ENCODE measurements at places on chromosomes 12 and 14. TPM values are rescaled to one million over a fixed set of nuclear protein-coding genes. Genes with fewer than 3 reads are reported as not detected.

Gene LYSET
- 12.2 TPM for total RNA-seq

Gene GLIPR1L1
- not detected for total RNA-seq

Gene FAM234B
- 5.7 TPM for total RNA-seq

Gene CLEC14A
- total RNA-seq: not detected

Gene PLBD1
- total RNA-seq: not detected

Gene CLEC4C
- total RNA-seq: not detected

Gene PLEKHG3
- total RNA-seq: 1.0 TPM

Gene POTEG
- total RNA-seq: not detected

Gene CYP27B1
- 11.3 TPM for total RNA-seq

Gene COCH
- 1.9 TPM for total RNA-seq

Gene AKAP6
- 1.0 TPM for total RNA-seq

Gene LRRC43
- total RNA-seq: 1.6 TPM

Gene EPS8
- 2.7 TPM for total RNA-seq

Gene PZP
- not detected for total RNA-seq

Gene CCDC177
- not detected for total RNA-seq

Gene CLEC4E
- not detected for total RNA-seq

Gene DDHD1
- total RNA-seq: 53.7 TPM

Gene C12orf75
- total RNA-seq: 246 TPM

Gene HELB
- 17.1 TPM for total RNA-seq

Gene GALNT8
- total RNA-seq: 1.2 TPM

Gene SIX6
- not detected for total RNA-seq

Gene EXOC3L4
- total RNA-seq: not detected

Gene BAZ1A
- 85.7 TPM for total RNA-seq

Gene CLEC1A
- total RNA-seq: not detected

Gene GCH1
- total RNA-seq: 52.5 TPM

Gene HNF1A
- total RNA-seq: not detected

Gene TROAP
- 59.3 TPM for total RNA-seq

Gene EFCAB11
- total RNA-seq: 7.1 TPM

Gene SCNN1A
- total RNA-seq: not detected

Gene RASSF3
- 35.8 TPM for total RNA-seq

Gene ST8SIA1
- total RNA-seq: 0.39 TPM

Gene VDR
- 312 TPM for total RNA-seq

Gene B3GNT4
- 1.0 TPM for total RNA-seq

Gene HOXC6
- total RNA-seq: not detected

Gene TSHR
- total RNA-seq: not detected

Gene STAC3
- 6.1 TPM for total RNA-seq

Gene GYS2
- total RNA-seq: 0.07 TPM

Gene PTGDR
- 0.07 TPM for total RNA-seq

Gene IL22
- not detected for total RNA-seq

Gene INSM2
- total RNA-seq: not detected

Gene CCDC88C
- total RNA-seq: 95.3 TPM

Gene NXPH4
- 0.82 TPM for total RNA-seq

Gene C12orf50
- total RNA-seq: not detected

Gene NYNRIN
- 0.34 TPM for total RNA-seq

Gene ADCY6
- total RNA-seq: 0.55 TPM

Gene CD163
- not detected for total RNA-seq

Gene MGST1
- 1.4 TPM for total RNA-seq

Gene SYNDIG1L
- not detected for total RNA-seq

Gene IL31
- 54.3 TPM for total RNA-seq

Gene SSPN
- total RNA-seq: not detected

Gene CLEC2A
- not detected for total RNA-seq

Gene ALDH1L2
- 1.4 TPM for total RNA-seq

Gene MYO1H
- total RNA-seq: not detected

Gene FAM186B
- total RNA-seq: 0.37 TPM

Gene GPR137C
- 0.27 TPM for total RNA-seq
